ENCODE measurements at places on chromosomes 16 and 17.

DNA sequence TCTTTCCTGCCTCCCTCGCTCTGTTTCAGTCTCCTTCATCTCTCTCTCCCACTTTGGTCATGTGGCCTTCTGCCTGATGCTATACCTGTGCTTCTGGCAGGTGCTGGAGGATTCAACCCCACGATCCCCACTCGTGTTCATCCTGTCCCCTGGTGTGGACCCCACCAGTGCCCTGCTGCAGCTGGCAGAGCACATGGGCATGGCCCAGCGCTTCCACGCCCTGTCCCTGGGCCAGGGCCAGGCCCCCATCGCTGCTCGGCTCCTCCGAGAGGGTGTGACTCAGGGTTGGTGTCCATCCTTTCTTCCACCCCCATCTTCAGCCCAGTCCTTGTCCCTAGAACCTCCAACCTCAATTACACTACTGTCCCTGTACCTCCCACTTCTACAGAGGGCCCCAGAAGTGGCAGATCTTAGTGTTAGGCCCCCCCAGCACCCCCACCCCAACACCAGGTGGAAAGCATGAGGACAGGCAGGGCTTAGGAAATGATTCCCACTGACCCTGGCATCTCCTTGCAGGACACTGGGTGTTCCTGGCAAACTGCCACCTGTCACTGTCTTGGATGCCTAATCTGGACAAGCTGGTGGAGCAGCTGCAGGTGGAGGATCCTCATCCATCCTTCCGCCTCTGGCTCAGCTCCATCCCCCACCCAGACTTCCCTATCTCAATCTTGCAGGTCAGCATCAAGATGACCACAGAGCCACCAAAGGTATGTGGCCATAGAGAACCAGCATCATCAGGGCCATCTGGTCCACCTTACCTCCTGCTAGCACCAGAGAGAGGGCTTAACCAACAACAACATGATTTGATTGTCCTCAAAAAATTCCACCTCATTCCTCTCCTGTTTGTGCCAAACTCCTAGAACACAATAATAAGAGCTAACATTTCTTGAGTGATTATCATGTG is 9.7 kb upstream of the KDM6B start:
- no peak for DNase-seq

GRCh38 chr16:22969567-22969966 is 155.6 kb downstream of the HS3ST2 start:
- DNase-seq = no peak

GRCh38 chr17:45785480-45786193 is 1.5 kb downstream of the CRHR1 start:
- no peak for DNase-seq

DNA sequence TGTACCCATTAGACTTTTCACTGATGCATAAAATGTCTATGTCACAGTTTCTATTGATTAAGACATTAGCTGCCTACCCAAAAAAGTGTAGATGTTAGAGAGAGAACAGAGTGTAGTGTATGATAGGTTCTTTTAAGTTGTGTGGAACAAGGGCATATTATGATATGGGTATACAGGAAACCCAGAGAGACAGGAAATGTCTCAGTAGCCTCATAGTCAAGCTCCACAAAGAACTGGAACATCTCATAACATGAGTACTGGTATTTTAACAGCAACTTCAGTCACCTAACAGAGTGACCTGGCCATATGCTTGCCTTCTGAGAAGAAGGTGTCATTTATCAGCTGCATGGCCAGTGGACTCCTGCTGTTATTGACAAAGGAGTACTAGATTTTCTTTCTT is 128.1 kb downstream of the RGS9 start:
- DNase-seq = no peak

DNA sequence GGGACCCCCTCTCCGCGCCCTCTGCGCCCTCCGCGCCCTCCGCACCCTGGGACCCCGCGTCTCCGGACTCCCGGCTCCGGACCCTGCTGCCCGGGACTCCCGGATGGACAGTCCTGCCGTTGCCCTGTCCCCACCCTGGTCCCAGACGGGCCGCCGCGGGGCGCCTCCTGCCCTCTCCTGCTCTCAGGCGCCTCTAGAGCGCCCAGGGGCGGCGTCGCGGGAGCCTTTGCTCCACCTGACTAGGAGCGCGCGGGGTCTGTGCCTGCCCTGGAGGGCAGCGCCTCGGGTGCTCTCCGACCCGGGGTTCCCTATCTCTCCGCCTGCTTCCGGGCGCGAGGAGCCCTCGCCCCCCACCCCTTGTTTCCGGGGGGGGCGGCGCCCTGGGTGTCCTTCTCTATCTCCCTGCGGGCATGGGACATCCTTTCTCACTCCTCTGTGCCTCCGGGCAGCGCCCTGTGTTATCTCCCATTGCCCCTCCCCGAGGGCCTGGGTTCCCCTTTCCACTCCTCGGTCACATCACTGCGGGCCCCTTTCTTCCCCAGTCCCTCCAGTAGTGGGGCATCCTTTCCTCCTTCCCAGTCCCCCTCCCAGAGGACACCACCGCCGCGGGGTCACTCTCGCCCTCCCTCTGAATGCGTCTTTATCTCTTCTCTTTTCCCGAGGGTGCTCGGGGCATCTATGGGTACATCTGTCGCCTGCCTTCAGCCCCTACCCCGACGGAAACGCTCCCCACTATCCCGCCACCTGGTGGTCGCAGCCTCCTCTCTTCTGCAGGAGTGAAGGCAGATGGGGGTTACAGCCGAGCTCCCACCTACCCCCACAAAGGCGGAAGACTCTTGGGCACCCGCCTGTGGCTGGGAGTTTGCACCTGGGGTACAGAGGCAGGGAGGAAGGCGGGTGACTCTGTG is 875 bp downstream of the PRKCB start:
- peak; percentile 35 for DNase-seq

DNA sequence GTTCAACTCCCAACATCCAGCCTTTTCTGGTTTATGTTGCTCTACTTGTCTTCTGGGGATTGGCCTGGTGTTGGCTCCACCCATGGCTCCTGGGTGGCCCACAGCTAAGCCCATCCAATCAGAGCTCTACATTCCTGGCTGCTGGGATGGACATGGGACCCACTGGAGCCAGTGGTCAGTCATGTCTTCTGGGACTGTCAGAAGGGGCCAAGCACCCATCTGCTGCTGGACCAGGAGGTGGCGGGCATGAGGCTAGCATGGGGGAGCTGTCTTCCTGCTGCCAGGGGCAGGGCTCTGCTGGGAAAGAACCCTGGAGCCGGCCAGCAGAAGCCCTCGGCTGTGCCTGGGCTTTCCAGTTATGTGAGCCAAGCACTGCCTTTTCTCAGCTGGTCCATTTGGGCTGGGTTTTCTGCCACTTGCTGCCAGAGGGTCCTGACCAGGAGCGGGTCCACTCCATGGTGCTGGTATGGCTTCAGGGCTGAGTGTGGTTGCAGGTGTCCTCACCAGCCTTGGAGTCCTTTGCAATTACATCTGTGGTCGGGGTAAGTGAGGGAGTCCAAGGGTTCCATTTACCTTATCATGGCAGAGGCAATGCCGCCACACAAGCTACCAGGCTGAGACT is 17.4 kb upstream of the ZNF469 start:
- DNase-seq = no peak

DNA sequence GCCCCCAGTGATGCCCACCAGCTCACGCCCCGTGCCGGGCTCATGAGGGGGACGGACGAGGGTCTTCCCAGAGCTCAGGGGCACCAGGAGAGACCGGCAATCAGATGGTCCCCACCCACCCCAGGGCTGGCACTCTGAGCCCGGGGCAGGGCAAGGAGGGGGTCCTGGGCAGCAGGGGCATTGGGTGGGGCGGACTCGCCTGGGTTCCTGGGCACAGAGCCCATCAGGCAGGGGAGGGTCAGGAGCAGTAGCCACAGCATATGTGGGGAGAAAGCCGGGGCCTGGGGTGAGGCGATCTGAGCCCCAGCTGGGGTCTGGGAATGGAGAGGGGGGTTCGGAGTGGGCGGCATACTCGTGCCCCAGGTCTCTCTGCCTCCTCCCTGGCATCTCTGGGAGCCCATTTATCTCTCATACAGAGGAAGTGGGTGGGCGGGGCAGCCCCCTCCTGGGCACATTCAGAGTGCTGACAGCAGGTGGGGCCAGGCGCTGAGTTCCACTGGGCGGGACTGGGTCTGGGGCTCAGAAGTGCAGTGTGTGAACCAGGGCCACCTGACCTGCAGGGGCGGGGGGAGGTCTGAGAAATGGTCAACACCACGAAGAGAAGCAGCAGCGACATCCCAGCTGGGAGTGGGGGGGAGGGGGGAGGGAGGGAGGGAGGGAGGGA is 20.5 kb upstream of the UBE2I start:
- no peak for DNase-seq

DNA sequence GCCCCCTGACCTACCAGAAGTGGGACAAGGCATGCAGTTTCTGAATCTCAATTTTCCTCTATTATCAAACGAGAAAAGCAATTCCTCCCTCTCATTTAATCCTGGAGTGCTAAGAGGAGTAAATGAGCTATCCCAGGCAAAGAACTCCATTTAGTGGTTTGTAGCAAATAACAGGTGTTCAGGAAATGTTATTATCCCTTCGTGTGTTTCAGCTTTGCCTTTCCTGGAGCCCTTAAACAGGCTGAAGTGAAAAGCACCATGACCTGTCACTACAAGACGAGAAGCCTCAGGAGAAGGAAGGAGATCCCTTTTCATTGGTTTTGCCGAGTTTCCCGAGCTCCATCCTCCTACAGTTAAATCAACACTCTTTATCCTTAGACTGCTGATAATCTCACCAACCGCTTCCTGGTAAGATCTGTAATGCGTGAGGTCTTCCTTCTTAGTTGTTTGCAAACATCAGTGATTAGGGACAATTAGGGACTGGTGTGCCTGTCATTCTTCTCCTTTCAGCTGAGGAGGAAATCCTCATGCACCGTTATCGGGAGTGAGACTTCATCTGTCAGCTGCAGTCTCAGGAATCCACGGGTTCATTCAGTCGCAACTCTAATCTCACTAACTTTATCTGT is 30.8 kb upstream of the MYOCD start:
- no peak for DNase-seq

GRCh38 chr16:73076324-73076810 is 28.4 kb upstream of the ZFHX3 start:
- peak; percentile 60 for DNase-seq

DNA sequence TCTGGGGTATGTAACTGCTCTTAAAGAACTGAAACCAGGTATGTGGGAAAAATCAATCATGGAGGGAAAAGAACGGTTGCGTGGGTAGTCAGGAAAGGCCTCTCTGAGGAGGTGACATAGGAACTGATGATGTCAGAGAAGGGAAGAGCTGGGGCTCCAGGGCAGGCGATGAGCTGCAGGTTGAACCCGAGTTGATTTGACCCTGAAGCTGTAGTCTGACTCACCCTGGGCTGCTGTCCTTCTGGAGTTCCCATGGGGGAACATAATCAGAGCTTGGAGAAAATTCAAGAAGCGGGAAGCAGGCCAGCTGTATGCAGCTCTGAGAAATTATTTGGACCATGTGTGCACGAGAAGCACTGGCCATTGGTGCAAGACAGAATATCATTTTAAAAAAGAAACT is 16.7 kb downstream of the SLC6A2 start:
- DNase-seq = no peak

GRCh38 chr16:66695471-66695934 is 1.0 kb downstream of the CMTM4 start:
- no peak for DNase-seq

DNA sequence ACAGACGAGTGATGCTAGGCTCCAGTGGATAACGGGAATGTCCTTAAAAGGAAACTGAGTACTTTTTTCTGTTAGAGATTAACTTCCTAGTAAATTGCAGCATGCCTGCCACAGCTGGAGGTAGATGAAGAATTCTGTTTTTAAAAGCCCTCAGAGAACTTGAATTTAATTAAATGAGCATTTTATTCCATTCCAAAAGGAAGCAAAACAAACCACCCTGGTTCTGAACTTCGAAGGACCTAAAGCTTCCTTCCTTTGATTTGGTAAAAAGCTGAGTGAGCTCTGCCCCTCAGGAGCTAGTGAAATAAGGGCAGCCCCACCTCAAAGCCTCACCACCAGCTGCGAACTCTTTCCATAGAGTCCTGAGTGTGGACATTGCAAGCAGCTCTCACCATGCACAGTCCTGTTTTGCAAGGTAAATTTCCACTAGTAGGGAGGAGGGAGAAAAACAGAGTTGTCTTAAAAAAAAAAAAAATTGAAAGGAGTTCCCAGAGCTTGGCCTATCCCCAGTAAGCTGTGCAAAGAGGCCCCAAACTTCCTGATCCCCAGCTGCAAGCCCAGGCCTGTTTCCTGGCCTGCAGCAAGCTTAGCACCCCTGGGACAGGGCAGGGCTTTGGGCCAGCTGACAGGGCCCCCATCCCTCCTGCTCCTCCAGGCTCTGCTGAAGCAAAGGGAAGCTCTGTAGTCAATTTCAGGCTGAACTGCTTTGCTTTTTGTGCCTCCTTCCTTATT is 11.2 kb downstream of the CHD9NB start:
- DNase-seq = no peak

GRCh38 chr17:14387036-14387435 is 86.2 kb downstream of the HS3ST3B1 start:
- DNase-seq = no peak

Data from suppressor macrophage treated with lipopolysaccharide for 4 hours (primary cell).